T-helper 17 cell (primary cell): ENCODE measurements at places on chromosomes 2 and 18.

- DNase-seq, result no peak
These were observed 304.7 kb upstream of the TMEFF2 start for GRCh38 chr2:192499476-192499875.

DNA sequence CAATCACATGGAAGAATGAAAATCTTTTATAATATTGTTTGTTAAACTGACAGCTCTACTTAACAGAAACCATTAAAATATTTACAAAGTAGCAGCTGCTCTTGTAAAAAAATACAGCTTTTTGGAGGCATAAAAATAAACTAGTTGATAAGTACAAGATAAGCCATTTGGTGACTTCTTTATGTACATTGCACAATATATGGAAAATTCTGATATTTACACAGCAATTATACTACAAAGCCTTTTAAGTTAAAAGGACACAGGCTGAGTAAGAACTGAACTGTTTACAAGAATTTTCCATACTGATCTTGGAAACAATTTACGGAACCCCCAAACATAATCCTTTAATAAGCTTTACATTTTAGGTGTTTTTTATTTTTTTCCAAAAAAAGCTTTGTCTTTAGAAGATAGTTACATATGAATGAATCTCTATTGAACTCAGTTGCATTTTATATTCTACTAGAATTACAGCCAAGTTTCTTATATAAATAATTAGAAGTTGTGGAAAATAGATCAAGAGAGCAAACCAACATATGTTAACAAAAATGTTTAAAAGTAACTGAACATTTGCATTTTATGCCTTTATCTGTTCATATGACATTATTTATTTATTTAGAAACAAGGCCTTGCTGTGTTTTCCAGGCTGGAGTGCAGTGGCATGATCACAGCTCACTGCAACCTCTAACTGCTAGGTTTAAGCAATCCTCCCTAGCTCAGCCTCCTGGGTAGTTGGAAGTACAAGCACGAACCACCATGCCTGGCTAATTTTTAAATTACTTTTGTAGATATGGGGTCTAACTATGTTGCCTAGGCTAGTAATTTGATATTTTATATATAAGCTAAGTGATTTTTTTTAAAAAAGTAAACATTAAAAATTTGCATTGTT lies 142.5 kb downstream of the OTX1 start:
- no peak for DNase-seq

GRCh38 chr2:227627769-227628168 lies 10.5 kb downstream of the SCYGR4 start:
- no peak for DNase-seq

- no peak for DNase-seq
These were observed 539 bp downstream of the CYP27A1 start for GRCh38 chr2:218782528-218782844.

DNA sequence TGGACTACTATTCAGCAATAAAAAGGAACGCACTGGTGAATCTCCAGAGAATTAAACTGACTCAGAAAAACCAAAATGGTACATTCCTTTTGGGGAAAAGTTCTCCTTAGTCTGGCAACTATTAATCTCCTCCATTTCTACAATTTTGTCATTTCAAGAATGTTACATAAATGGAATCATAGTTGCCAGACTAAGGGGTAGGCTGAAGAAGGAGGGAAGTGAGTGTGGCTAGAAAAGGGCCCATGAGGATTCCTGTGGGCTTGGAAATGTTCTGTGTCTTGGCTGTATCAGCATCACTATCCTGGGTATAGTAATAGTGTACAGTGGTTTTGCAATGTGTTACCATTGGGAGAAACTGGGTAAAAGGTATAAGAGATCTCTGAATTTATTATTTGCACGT lies 72.4 kb downstream of the ZAP70 start:
- DNase-seq, result no peak

DNA sequence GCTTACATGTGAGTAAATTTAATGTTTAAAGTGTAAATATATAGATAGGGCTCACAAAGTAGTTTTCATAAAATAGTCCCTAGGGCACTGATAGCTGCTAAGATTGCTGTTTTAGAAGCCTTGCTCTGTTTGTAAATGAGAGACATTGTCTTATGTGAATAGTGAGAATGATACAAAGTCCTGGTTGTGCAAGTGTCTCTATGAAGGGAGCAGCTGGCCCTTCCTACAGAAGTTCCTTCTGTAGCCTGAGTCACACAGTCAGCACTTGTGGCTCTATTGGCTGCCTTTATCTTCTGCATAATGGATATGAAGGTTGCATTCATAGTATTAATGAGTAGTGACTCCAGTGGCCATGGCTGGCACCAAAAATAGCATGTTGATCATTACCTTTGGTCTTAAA lies 279.7 kb downstream of the OSR1 start:
- no peak for DNase-seq

DNA sequence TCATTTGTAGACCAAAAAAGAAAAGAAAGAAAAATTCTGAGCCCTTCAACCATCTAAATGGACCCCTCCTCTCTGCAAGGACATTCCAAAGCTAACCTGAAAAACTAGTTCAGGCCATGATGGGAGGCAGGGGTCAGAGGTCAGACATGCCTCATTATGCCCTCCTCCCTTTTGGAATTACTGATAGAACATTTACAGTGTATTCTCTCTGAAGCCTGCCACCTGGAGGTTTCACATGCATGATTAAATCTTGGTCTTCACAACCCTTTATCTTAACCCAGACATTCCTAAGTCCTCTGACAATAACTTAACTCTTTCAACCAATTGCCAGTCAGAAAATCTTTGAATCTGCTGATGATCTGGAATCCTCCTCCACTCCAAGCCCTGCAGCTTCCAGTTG lies 86.0 kb downstream of the SPP2 start:
- no peak for DNase-seq

DNA sequence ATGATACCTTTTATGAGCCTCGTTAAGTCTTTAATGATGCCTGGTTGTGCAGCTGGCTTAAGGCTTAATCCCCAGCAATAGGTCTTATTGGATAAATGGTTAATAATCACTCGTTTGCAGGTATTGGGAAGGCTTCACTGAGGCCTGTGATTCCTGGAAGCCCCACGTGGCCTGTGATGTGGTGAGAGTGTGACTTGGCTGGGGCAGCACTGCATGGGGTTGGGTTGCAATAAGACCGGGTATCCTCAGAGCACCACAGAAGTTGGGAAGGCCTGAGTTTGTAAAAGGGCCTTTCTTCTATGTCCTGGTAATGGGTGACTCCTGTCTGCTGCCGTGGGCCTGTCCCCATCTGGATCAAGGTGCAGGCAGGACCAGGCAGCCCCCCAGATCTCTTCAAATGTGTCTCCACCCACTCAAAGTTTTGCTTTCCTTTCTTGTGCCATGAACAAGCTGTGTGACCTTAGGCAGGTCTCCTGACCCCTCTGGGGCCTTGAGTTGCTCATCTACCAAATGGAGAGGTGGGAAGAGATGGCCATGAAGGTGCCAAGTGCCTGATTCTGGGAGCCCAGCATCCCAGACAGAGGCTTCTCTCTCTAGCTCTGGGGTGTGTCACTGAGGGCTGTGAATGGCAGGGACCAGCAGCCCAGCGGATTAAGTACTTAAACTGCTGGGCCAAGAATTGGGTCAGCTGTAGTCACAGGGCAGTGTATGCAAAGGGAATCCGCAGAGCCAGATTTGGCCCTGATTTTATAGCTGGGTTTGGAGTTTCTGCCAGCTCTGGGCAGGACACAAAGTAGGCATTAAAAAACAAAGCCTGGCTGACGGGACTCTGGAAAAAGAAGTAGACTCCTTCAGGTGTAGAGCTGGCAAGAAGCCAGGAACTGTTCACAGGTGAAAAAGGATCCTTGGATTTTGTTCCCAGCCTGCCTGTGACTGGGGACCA lies 24.4 kb downstream of the LBH start:
- no peak for DNase-seq

GRCh38 chr2:138228101-138228500 lies 263.8 kb downstream of the HNMT start:
- no peak for DNase-seq

DNA sequence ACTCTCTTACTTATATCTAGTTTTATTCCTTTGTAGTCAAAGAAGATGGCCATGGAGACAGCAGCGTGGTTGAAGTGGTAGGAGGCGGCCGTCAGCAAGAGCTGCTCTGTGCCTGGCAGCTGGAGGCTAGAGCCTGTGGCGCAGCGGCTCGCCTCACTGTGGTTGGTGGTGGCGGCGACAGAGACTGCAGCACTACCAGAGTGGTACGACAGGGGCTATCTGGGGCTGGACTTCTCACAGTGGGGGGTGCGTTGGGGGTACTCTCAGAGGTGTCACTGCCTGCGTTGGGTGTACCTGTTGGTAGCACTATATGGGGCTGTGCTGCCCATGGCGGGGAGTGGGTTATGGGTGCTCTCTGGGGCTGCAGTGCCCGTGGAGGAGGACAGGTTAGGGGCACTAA lies 8.5 kb upstream of the ANKRD62 start:
- DNase-seq, result no peak

DNA sequence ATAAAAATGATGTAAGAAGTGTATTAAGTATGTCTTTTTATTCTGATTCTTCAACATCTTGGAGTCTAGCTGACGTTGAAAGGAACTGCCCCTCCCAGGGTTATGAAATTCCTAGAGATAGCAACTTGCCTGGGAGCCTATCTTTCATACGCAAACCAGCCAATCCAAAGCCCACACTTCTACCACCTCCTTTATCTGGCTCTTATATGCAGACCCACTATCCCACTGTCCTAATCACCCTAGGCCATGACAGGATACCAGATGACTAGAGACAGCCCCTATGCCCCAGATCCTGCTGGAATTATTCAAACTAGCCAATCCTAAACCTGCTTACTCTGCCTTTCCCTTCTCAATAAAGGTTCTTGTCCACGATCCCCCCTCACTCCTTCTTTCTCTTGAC lies 11.8 kb upstream of the CDC42EP3 start:
- DNase-seq, result no peak

GRCh38 chr2:20882466-20883170 lies 59.7 kb upstream of the LDAH start:
- no peak for DNase-seq

GRCh38 chr18:5051207-5051606 lies 145.8 kb downstream of the AKAIN1 start:
- DNase-seq, result no peak

GRCh38 chr2:156110890-156111289 lies 221.6 kb downstream of the NR4A2 start:
- DNase-seq, result no peak

DNA sequence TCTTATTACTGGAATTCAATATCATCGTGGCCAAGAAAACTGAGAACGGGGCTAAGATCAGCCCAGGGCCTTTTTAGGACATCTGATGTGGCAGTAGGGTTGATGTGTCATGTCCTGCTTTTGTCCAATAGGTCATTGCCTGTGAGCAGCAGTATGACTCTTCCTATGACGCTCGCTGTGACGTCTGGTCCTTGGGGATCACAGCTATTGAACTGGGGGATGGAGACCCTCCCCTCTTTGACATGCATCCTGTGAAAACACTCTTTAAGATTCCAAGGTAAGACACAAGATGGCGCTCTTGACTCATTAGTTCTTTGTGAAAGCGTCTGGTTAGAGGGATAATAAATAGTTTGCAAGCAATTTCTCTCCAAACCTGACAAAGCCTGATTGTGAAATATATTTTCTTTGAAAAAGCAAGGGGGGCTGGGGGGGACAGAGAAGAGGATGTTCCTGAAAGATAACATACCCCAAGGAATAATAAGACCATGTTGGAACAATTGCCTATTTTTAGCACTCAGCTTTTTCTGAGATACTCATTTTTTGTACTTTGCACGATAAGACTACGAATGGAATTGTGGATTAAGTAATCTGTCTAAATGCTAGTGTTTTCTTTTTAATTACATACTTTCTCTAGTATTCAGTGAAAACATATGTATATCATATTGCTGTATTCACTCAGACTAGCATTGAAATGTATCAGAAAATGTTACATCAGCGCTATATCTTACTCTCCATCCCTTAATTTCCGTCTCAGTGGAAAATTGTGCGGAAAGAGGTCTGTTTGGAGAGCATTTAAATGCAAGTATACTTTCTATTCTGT lies 58.1 kb downstream of the MYO3B start:
- no peak for DNase-seq

DNA sequence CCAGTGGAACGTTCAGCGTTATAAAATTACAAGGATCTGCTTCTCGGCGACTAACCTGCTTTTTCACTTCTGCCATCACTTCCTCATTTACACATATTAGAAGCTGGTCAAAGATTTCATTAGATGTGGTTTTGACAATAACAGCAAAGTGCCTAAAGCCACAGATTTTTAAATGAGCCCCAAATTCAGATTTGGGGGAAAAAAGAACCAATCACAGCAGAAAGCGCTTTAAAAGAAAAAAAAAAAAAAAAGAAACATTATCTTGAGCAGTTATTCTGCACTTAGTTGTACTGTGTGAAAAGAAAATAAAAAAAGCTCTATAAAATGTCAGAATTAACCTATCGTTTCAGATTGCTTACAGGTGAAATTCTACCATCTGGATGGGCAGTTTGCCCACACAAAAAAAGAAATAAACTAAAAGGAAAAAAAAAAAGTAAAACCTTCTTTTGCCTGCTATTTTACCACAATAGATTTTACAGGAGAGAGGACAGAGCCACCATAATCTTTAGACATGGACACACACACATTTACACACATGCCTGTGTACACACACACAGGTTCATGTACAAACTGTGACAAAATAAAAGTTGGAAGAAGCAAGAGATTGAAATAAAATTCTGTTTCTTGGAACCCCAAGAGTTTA lies 167.2 kb downstream of the TCF4 start:
- no peak for DNase-seq

DNA sequence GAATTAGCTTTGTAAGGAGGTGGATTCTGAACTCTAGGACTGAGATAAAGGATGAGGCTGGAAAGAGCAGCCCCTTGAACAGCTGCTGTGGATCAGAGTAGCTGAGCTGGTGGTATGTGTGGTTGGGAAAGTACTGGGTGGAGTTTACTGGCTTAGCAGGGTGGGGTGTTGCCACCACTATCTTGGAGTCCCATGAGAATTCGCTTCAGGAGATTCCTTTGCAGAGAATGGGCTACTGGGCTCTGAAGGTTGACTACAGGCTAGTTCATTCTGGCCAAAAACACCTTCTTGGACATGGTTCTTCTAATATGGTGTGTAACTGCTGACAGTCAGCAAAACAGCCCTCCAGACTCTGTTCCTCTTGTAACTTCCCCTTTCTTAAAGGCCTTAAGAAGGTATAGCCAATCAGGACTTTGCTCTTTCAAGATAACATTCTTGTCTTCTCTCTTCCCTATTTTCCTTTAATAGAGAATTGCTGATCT lies 52.7 kb downstream of the TET3 start:
- no peak for DNase-seq

GRCh38 chr2:16661936-16662839 lies 3.4 kb downstream of the CYRIA start:
- DNase-seq, result no peak

- DNase-seq, result no peak
These were observed 289.8 kb downstream of the ALPK2 start for GRCh38 chr18:58338961-58339592.

- no peak for DNase-seq
These were observed 157.9 kb upstream of the APCDD1 start for GRCh38 chr18:10296491-10296890.

GRCh38 chr18:52325997-52326396 lies 14.0 kb upstream of the DCC start:
- DNase-seq, result no peak

- no peak for DNase-seq
These were observed 9.1 kb downstream of the RPL31 start for GRCh38 chr2:101011152-101011551.

GRCh38 chr2:189608170-189608569 lies 27.6 kb upstream of the SLC40A1 start:
- no peak for DNase-seq

- no peak for DNase-seq
These were observed 242.9 kb downstream of the LDLRAD4 start for GRCh38 chr18:13461469-13461868.
